ENCODE measurements at places on chromosomes 16 and 17. TPM values are rescaled to one million over a fixed set of nuclear protein-coding genes. Genes with fewer than 3 reads are reported as not detected.

PERCC1 gene
- total RNA-seq, result not detected

XAF1 gene
- 0.22 TPM for total RNA-seq

CACNA1G gene
- not detected for total RNA-seq

SPIRE2 gene
- total RNA-seq, result 10.2 TPM

Measured in placental epithelial cell (primary cell).